Lower lobe of right lung (tissue), 2 donors: ENCODE measurements at places on chromosomes 13 and 19. TPM values are rescaled to one million over a fixed set of nuclear protein-coding genes. Genes with fewer than 3 reads are reported as not detected.
A peak's percentile ranks its signal among the peaks of the same experiment; 100 is the strongest.

Gene CCNE1
- 1.0 TPM for total RNA-seq

Gene SH2D3A
- total RNA-seq: 21.2 TPM

Gene ZNF880
- 18.3 TPM for total RNA-seq

- DNase-seq: no peak
Measured at GRCh38 chr13:67137044-67137735, 92.9 kb downstream of the PCDH9 start.

- no peak for DNase-seq
Measured at GRCh38 chr19:17404621-17405249, 695 bp downstream of the BST2 start.

DNA sequence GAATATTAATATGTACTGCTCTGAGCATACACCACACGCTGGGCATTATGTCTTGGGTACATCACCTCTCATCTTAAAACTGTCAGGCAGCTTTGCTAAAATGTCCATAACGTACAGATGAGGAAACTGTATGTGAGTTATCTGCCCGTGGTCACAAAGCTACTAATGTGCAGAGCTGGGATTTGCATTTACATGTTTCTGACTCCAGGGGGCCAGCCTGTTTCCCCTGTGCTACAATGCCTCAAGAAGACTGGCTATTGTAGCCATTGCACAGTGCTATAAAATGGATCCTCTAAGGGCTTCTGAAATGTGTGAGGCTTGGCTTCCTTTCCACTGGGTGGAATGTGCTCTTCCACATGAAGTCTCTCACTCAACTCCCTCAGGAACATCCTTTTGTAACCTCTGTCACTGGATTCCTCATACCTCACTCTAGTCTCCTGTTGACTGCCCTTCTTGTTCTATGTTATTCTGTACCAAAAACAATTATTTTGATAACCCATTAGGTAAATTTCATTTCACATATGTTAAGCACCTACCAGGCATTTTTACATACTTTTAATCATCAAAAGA, 95.6 kb upstream of the HTR2A start:
- no peak for DNase-seq

GRCh38 chr19:33267706-33268105, 34.6 kb downstream of the CEBPA start:
- DNase-seq: no peak

GRCh38 chr13:28991764-28992163, 171.6 kb downstream of the MTUS2 start:
- DNase-seq: no peak

GRCh38 chr19:14366529-14366928, 14.7 kb upstream of the ADGRE5 start:
- DNase-seq: peak; percentile 92

GRCh38 chr13:111610879-111611278, 290.4 kb downstream of the TEX29 start:
- no peak for DNase-seq

GRCh38 chr13:60986301-60986700, 429.3 kb downstream of the PCDH20 start:
- DNase-seq: no peak

- no peak for DNase-seq
Measured at GRCh38 chr19:55520691-55521292, 16.1 kb downstream of the SBK2 start.

DNA sequence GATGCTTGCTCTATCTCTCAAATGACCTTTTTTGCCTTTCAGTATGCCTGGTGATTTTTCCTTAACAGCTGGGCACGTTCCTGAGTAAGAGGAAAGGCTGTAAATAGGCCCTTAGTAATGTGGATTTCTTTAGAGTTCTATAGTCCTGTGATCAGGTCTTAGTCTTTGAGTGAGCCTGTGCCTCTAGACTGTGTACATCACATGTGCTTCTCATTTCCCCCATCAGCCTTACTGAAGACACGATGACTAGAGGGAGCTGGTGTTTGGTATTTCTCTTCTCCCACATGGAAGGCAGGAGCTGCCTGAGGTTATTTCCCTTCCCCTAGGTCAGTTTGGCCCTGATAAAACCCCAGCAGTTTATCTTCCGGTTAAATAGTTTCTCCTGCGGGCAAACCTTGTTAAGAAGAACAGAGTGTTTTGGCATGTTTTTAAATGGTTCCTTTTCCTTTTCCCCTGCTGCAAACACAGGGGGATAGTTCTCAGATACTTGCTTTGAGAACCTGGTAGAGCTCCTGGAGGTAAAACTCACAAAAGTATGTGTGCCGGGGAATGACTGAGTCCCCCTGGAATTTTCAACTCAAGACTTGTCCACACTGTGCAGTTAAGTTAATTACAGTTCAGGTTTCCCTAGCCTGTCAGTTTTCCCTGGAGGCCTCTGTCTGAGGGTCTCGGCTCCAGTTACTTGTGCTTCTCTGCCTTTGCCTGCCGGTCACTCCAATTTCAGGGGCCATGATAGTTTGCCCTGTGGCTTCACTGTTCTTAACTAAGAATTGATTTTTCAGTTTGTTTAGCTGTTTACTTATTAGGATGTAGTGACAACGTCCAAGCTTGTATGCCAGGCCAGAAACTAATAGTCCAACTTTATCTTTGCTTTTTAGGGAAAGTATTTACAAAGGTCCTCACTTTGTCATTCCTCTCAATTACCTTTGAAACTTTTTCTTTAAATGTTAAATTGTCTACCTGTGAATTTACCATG, 94.4 kb downstream of the URI1 start:
- no peak for DNase-seq

DNA sequence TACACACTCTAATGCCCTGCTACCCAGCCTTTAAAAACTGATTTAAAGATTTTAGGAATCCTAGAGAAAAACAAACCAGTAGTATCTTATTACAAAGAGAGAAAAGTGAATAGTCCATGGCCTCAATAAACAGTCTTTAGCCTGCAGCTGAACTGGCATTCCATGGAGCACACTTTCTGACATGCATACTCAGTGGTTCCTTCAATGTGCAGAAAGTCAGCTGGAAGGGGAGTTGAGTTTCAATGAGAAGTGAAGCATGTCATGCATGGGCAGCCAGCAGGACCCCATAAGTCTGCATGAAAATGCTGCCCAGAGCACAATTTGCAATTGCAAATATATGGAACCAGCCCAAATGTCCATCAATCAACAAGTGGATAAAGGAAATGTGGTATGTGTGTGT, 273.7 kb downstream of the UQCRFS1 start:
- DNase-seq: no peak

GRCh38 chr13:70788074-70788473, 679.8 kb upstream of the KLHL1 start:
- no peak for DNase-seq
